K562 (cell line): ENCODE measurements at places on chromosomes 4 and X.

- peaks cover 5% of the 10 kb centered on the region; the same call in 2 of the 3 replicates for H3K4me1 ChIP-seq
- DNase-seq = no peak
- H3K27ac ChIP-seq = no peak overlapping the region
- H3K27me3 ChIP-seq = no peaks in the 10 kb centered on the region
- no peak overlapping the region for H3K4me3 ChIP-seq
- H3K36me3 ChIP-seq = peaks cover 73% of the 10 kb centered on the region
Observed at GRCh38 chr4:56972389-56972788, 5.0 kb downstream of the NOA1 start.

GRCh38 chr4:78205591-78205990 lies 148.5 kb downstream of the FRAS1 start:
- no peak for DNase-seq
- no peaks in the 10 kb centered on the region for H3K36me3 ChIP-seq
- H3K27me3 ChIP-seq = no peaks in the 10 kb centered on the region

DNA sequence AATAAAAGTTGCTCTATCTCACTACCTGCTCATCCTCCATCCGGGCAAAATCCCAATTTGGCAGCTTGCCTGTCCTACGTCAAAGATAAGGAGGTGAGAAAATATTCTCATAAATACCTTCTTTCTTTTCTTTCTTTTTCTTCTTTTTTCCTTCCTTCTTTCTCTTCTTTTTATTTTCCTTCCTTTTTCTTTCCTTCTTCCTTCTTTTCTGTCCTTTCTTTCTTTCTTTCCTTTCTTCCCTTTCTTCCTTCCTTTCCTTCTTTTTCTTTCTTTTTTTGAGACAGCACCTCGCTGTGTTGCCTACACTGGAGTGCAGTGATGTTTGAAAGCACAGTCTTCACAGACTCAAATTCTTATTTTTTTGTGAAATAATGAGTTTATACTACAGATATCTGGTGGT lies 38.6 kb upstream of the NKAP start:
- no peak for DNase-seq
- no peaks in the 10 kb centered on the region for H3K36me3 ChIP-seq
- H3K4me3 ChIP-seq = no peak overlapping the region
- H3K4me1 ChIP-seq = no peaks in the 10 kb centered on the region
- H3K27me3 ChIP-seq = no peaks in the 10 kb centered on the region; the same call in 2 of the 3 replicates

GRCh38 chrX:80876877-80877276 lies 67.2 kb upstream of the BRWD3 start:
- no peak for DNase-seq
- no peaks in the 10 kb centered on the region for H3K27me3 ChIP-seq
- no peak overlapping the region for H3K27ac ChIP-seq
- no peaks in the 10 kb centered on the region for H3K4me1 ChIP-seq
